ENCODE measurements at places on chromosomes 4 and X.

DNA sequence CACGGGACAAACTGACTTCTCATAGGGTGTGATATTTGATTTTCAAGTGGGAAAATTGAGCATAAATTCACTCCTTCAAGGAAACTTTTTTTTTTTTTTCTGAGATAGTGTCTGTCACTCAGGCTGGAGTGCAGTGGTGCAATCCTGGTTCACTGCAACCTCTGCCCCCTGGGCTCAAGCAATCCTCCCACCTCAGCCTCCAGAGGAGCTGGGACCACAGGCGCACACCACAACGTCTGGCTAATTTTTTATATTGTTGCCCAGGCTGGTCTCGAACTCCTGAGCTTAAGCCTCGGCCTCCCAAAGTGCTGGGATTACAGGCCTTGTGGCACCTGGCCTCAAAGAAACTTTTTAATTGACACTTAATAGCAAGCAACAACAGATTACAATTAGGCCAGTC lies 13.8 kb downstream of the CLDN34 start:
- DNase-seq = no peak

GRCh38 chr4:74369855-74370254 lies 4.9 kb downstream of the EREG start:
- no peak for DNase-seq

DNA sequence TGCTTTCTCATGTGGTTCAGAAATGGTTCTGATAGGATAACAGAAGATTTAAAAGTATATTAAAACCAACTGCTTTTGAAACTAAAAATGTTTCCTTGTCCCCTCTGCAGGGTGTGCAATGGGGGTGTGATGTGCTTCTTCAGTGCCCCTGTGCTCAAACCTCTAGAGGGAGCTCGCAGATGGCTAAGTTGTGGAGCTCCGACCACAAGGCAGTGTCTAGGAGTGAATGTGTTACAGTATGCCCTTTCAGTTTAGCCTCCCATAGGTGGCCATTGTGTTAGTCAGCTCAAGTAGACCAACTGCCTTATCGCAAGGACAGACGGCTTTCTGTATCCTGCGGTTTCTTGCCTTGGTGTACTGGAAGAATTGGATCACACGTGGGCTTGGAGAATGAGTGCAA lies 130.5 kb downstream of the TENT5D start:
- DNase-seq = no peak

GRCh38 chr4:107913283-107913899 lies 18.0 kb upstream of the CYP2U1 start:
- no peak for DNase-seq

- no peak for DNase-seq
These were observed 452.7 kb upstream of the FAT1 start for GRCh38 chr4:187176261-187176910.

- DNase-seq = peak; percentile 63
These were observed 969 bp downstream of the STIM2 start for GRCh38 chr4:26861434-26862186.

GRCh38 chr4:18012807-18013462 lies 8.6 kb downstream of the LCORL start:
- DNase-seq = no peak

DNA sequence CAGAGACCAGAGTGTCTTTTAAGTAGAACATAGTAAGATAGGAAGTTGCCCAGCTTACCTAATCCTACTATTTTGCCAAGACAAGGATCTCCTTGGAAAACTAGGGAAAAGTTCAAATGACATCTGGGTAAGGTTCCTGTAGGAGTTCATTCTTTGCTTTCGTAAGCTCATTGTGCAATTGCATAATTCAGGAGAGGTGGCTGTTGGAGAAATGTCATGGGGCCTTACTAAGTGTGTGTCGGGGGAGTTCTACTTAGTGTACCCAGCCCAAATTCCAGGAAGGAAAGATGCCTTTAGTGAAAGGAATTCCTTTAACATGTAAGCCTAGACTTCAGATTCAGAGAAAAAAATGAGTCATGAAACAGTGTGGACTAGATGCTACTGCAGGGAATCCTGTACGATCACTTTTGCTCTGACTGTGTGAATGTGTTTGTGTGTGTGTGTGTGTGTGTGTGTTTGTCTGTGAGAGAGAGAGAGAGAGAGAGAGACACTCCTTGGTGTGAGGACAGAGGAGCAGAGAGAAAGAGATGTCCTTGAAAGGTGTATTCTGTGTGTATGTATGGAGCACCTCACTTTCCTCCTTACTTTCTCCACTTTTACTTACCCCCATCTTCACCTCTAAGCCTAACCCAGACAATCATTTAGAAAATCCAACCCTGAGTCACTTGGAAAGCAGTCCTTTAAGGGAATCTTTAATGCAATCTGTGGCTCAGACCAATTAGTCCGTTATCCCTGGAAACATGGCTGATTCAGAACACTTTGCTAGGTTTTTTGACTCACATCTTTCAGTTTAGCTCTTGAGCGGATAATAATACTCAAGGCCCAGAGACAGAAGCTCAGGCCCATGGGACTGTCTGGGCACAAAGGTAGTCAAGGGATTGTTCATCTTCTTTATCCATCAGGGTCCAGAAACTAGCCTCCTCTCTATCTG lies 114.5 kb upstream of the ACSL4 start:
- no peak for DNase-seq

DNA sequence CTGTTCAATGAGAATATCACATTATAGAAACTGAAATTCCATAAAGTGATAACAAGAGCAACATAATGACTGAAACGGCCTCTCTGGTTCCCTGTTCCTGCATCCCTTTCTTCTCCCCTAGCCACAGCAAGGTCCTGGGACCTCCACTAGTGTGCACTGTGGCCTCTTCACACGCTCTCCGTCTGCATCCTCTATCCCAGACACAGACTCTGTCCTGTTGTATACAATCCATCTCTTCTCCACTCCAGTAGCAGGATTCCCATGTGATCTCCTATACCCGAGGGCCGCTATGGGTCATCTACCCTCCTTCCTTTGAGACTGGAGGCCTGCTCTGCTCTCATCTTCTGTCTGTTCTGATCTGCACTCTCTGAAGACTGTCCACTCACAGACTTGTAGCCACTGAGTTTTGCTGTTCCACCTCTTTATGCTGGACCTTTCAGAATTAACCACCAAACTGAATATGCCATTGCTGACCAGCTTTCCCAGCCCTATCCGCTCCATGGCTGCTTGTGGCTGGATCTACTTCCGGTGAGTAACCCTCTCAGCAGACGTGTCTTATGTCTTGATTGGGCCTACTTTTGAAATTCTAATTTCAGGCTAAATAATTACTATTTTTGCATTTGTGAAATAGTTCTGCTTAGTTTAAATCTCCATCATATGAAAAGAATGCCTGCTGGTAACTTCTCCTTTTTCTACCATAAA lies 105.1 kb upstream of the NAP1L5 start:
- no peak for DNase-seq

DNA sequence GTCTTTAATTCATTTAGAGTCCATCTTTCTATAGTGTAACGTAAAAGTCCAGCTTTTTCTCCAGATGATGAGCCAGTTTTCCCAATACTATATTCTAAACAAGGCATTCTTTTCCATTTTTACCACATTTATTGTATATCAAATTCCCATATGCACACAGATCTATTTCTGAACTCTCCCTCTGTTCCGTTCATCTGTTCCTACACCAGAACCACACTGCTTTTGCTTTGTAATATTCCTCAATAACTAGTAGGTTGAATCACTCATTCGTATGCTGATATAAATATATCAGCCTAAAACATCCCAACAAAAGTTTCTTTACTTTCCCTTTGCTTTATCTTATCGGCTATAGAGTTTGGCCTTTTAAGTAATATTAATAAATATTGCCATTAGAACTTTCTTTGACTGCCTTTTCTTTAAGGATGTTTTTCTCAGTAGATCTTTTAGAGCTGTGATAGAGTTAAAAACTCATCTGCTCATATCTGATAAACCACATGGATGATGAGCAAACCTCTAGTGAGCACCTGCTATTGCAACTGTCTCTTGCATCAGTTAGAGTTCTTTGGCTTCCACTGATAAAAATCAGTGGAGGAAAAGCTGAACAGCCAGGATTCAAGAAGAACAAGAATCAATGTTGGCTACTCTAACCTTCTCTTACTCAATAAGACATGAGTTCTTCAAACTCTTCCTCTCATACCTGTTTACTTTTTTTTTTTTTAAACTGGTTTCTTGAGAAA lies 13.1 kb upstream of the RPL34 start:
- DNase-seq = no peak

All from T-helper 9 cell (primary cell).